ENCODE measurements at places on chromosomes 7 and 10. TPM values are rescaled to one million over a fixed set of nuclear protein-coding genes. Genes with fewer than 3 reads are reported as not detected.

TMEM229A gene
- total RNA-seq = not detected

KIF20B gene
- 34.5 TPM for total RNA-seq

COL13A1 gene
- total RNA-seq = 0.73 TPM

PPP1R9A gene
- 11.5 TPM for total RNA-seq

PAPOLB gene
- total RNA-seq = not detected

CDC14C gene
- total RNA-seq = not detected

Measured in PC-9 (cell line).